ENCODE measurements at places on chromosomes 2 and 18.
A peak's percentile ranks its signal among the peaks of the same experiment; 100 is the strongest.

- no peak overlapping the region for H3K27ac ChIP-seq
- no peaks in the 10 kb centered on the region for H3K4me1 ChIP-seq
- H3K4me3 ChIP-seq: no peak overlapping the region
- no peaks in the 10 kb centered on the region for H3K36me3 ChIP-seq
- no peak for DNase-seq
Observed at GRCh38 chr2:226440127-226440918, 359.3 kb downstream of the IRS1 start.

DNA sequence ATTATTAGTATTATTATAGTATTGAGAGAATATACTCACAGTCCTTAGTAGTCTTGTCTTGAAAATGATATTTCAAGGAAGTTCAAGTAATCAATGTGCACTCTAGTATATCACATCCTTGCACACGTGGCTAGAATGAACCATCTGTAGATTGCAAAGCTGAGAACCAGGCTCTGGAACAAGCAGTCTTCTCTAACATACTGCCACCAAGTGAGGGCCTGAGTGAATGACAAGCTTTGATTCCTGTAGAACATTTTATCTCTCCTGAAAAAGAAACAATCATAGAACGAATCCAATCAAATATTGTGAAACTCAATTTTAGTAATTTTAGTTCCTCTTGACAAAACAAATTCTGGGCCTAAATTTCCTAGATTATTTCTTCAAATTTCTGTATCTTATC, 55.3 kb upstream of the SULT1C3 start:
- H3K27ac ChIP-seq: no peak overlapping the region
- DNase-seq: no peak
- no peak overlapping the region for H3K4me3 ChIP-seq
- H3K27me3 ChIP-seq: no peaks in the 10 kb centered on the region
- H3K36me3 ChIP-seq: no peaks in the 10 kb centered on the region
- H3K4me1 ChIP-seq: no peaks in the 10 kb centered on the region

GRCh38 chr2:109613081-109613921, 465 bp downstream of the SEPTIN10 start:
- peak; percentile 82 for DNase-seq
- peak overlapping the region; percentile 99 for H3K27ac ChIP-seq
- H3K4me3 ChIP-seq: peak overlapping the region; percentile 79
- H3K4me1 ChIP-seq: no peaks in the 10 kb centered on the region
- H3K27me3 ChIP-seq: no peaks in the 10 kb centered on the region

- H3K27ac ChIP-seq: no peak overlapping the region
- H3K27me3 ChIP-seq: no peaks in the 10 kb centered on the region
- no peaks in the 10 kb centered on the region for H3K36me3 ChIP-seq
- DNase-seq: no peak
- no peak overlapping the region for H3K4me3 ChIP-seq
Observed at GRCh38 chr18:50987261-50987660, 19.4 kb downstream of the ELAC1 start.

- no peaks in the 10 kb centered on the region for H3K27me3 ChIP-seq
- peak; percentile 72 for DNase-seq
- no peak overlapping the region for H3K4me3 ChIP-seq
- H3K4me1 ChIP-seq: peaks cover 23% of the 10 kb centered on the region
- H3K36me3 ChIP-seq: peaks cover 75% of the 10 kb centered on the region
- H3K27ac ChIP-seq: peak overlapping the region; percentile 89
Observed at GRCh38 chr2:233469261-233470010, 97.1 kb downstream of the USP40 start.

GRCh38 chr2:126413079-126413478, 242.9 kb upstream of the GYPC start:
- no peaks in the 10 kb centered on the region for H3K36me3 ChIP-seq
- no peaks in the 10 kb centered on the region for H3K4me1 ChIP-seq
- DNase-seq: no peak
- no peak overlapping the region for H3K27ac ChIP-seq
- H3K27me3 ChIP-seq: no peaks in the 10 kb centered on the region

DNA sequence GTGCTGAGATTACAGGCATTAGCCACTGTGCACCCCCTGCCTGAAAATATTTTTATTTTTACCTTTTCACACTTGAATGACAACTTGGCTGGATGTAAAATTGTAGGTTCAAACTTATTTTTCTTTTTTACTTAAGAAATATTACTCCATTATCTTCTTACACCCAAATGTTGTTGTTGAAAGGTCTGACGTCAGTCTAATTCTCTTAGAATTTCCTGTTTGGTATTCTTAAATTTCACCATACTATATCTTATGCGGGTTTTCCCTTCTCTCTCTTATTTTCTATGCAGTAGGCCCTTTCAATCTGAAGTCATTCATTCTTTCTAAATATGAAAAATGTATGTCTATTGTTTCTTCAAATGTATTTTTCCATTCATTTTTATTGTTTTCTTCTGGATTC, 29.1 kb upstream of the RAB11FIP5 start:
- no peak for DNase-seq
- H3K27ac ChIP-seq: no peak overlapping the region
- no peak overlapping the region for H3K4me3 ChIP-seq
- H3K27me3 ChIP-seq: no peaks in the 10 kb centered on the region

DNA sequence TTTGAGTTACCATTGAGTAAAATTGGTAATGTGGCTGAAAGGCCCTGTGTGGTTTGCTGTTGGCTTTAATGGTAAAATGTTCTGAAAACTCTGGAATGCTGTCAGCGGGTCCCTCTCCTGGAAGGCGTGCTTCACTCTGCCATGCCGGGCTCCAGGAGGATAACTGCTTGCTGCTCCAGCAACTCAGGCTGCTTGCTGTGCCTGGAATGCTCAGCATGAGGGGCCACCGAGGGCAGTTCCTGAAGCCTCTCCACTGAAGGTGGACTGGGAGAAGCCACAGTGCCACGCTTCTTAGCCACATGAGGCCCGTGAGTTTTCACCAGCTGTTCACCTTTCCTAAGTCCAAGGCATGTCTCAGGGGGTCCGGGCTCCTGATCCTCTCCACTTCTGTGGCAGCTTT, 90.4 kb upstream of the FAM110C start:
- H3K27ac ChIP-seq: no peak overlapping the region
- no peak overlapping the region for H3K4me3 ChIP-seq
- no peak for DNase-seq
- peaks cover 5% of the 10 kb centered on the region for H3K27me3 ChIP-seq
